Cerebellar nuclear complex (tissue), 1 donor: ENCODE measurements at places on chromosomes 2 and 18.

DNA sequence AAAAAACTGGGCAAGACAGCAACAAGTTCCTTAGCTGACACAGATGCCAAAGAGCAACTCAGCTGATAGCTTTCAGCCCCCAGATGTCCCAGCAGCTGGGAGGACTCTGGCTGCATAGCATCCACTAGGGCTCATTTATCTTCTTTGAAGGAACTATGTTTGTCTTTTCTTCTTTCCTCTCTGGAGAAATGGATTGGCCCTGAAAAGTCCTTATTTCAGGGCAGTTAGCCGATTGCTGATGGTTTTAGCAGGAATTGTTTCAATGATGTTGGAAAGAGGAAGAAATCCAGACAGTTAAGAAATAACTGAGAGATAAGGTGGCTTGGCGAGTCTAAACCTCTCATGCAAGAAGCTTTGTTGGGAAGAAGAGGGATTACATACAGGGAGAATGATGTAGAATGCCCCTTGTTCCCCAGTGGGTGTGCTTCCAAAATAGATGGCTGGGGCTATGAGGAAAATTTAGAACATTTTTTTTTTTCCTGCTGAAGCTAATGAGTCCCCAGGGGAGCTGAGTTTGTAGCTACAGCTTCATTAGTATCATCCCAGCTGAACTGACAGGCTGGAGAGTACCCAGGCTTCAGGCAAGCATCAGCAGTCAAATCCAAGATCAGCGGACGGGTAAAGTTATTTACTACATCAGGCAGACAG is 33.6 kb upstream of the SERPINE2 start:
- DNase-seq = no peak

DNA sequence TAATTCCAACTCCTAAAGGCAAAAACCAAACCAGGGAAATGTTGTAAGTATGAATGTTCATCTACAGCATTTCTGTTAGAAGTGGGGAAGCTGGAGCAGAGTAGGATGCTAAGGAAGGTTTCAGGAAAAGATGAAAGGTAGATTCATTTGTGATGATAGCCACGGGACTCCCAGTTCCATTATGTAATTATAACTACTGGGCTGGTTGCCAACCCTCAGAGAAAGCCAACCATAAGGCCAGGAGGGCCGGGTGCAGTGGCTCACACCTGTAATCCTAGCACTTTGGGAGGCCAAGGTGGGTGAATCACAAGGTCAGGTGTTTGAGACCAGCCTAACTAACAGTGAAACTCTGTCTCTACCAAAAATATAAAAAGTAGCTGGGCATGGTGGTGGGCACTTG is 288.9 kb upstream of the ETAA1 start:
- no peak for DNase-seq

DNA sequence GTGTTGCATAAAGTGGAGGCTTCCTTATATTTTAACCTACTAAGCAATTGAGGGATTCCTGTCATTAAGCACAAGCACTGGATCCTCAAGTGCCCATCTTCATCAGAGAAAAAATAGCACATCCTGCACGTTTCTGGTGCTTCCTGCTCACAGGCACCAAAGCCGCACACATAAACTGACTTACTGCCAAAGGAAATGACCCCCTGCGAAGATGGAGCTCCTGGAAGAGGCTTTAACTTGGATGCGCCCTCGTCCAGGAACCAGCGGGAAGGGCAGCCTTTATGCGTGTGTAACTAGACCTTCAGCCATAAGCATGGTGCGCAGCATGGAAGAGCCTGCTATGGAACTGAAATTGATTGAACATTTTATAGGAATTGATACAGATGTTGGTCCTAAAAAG is 188.7 kb downstream of the FTCDNL1 start:
- no peak for DNase-seq

DNA sequence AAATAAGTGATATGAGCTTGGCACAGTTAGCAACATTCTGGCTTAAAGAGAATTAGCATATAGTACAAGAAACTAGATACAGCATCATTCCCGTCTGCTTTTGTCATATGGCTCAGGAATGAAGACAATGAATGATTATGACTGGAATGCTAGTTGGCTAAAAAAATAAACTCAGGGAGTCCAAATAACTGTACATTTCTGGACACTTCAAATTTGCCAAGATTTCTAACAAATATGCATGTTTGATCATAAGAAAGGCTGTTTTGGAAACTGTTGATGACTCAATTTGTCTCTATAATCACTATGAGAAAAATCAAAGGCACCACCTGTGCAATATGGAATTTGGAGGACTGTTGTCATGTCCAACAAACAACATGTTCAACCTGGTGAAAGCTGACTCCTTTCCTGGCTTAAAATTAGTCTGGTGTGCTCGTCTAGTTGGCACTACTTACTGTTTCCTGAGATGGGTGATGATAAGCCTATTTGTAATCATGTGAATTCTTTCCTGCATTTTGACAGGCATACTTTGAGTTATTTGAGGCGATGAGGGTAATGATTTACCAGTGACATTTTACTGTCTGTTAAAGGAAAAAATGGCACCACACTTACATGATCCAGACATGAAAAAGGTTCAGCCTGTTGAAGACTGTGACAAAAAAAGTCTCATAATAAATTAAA is 133.9 kb upstream of the CDH20 start:
- DNase-seq = no peak

DNA sequence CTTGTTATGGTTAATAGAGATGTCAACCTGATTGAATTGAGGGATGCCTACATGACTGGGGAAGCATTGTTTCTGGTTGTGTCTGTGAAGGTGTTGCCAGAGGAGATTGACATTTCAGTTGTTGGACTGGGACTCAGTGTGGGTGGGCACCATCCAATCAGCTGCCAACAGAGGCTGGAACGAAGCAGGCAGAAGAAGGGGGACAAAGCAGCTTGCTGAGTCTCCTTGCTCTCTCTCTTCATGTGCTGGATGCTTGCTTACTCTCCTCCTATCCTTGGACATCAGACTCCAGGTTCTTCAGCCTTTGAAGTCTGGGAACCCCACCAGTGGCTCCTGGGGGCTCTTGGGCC is 22.2 kb upstream of the SMAD4 start:
- no peak for DNase-seq

GRCh38 chr2:223900531-223900930 is 44.6 kb downstream of the WDFY1 start:
- no peak for DNase-seq

- DNase-seq = peak; percentile 4
Measured at GRCh38 chr2:101253013-101253702, 472 bp downstream of the CNOT11 start.

GRCh38 chr2:98502556-98503335 is 58.1 kb downstream of the INPP4A start:
- no peak for DNase-seq

- no peak for DNase-seq
Measured at GRCh38 chr2:105598829-105599698, 145.6 kb upstream of the NCK2 start.

DNA sequence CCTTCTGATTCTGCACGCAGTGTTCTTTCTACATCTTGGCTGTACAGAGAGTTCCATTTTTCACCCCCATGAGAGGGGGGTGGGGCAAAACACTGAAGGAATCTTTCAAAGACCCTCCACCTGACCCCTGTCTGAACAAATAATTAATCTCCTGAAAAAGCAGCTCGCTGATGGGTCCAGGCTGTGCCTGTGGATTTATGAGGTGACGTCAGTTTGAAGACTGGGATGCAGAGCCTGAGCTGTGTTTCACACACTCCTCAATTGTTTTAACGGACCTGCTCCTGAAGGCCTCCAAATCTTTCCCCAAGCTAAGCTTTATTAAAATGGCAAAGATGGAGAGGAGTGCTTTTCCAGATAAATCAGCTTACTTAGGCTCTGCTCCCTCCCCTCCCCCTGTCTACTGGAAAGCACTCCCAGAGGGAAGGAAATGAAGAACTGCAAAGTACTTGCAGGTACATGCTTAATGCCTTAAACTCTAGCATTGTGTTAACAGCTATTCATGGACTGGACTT is 390.2 kb upstream of the TNP1 start:
- DNase-seq = no peak

DNA sequence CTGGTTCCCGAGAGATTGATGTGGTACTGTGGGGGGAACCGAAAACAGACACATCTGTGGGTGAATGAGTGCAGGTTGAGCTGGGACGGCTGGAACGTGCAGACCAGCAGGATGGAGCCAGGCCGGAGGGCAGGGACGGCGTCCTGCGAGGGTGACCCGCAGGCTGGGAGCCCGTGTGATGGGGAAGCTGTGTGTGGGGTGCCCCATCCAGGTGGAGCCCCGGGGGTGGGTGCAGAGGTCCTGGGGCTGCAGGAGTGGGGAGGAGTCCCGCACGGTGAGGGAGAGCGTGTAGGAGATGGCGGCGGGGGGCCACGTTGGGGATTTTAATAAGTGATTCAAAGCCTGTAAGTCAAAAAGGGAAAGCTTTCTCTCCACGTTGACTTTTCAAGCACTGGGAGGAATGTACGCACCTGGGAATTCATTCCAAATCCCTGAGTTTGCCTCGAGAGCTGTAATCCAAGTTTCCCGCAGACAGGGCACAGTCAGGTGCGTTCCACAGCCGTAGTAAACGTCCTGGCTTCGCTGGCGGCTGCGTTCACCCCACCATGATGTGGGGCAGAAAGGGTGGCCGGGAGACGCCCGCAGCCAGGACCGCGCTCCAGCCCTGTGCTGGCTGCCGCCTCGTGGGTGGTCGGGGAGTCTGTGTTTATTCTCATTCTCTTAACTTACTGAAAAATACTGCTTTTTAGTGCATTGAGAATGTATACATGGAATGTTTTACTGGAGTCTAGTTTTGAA is 54.0 kb downstream of the NFATC1 start:
- no peak for DNase-seq

GRCh38 chr18:62030091-62030985 is 137.5 kb upstream of the RNF152 start:
- DNase-seq = no peak

GRCh38 chr2:190159453-190159852 is 96.9 kb upstream of the MSTN start:
- no peak for DNase-seq

- DNase-seq = no peak
Measured at GRCh38 chr2:33160191-33160590, 213.4 kb downstream of the LTBP1 start.

DNA sequence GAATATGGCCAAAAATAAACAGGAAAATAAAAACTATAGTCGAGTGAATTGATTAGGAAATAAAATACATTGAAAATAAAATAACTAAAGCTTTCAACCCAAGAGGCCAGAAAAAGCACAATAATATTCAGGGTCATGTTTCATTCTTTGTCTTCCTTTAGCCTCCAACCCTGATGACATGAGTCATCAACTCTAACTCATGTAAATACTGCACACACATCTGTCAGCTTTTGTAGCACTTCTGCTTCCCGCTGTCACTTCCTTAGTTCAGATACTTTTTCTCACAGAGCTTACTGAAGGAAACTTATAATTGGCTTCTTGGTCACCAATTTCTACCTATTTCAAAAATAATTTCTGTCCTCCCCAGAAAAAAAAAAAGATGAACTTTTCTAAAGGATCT is 112.8 kb downstream of the UPP2 start:
- DNase-seq = no peak

GRCh38 chr2:68766376-68766845 is 31.8 kb downstream of the ARHGAP25 start:
- no peak for DNase-seq

GRCh38 chr2:9473985-9474360 is 378 bp upstream of the IAH1 start:
- no peak for DNase-seq

GRCh38 chr18:23832911-23833310 is 143.7 kb downstream of the LAMA3 start:
- DNase-seq = no peak

GRCh38 chr18:79521416-79522205 is 125.9 kb downstream of the NFATC1 start:
- no peak for DNase-seq

DNA sequence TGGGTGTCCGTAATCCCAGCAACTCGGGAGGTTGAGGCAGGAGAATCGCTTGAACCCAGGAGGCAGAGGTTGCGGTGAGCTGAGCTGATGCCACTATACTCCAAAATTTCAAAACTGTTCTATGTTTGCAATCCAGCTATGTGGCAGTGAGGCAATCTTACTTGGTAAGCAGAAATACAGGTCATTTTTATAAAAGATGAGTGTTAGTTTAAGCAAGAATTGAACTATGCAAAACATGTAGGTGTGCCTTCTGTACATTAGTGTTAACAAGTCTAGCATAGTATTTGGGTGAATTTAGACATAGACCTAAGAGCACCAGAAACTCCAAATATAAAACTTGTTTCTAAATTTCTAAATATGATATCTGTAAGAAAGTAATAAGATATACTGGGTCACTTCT is 7.2 kb downstream of the DSC1 start:
- DNase-seq = no peak

GRCh38 chr2:195331966-195332365 is 325.1 kb upstream of the SLC39A10 start:
- no peak for DNase-seq

DNA sequence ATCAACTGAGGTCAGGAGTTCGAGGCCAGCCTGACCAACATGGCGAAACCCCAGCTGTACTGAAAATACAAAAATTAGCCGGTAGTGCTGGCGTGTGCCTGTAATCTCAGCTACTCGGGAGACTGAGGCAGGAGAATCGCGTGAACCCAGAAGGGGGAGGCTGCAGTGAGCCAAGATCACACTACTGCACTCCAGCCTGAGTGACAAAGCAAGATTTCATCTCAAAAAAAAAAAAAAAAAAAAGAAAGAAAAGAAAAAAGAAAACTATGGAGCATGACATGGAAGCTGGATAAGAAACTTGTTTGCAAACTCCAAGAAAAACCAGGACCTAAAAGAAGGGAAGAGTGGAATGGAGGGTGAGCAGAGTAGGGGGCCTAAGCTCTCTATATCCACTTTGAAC is 1.9 kb upstream of the CHMP1B start:
- no peak for DNase-seq

DNA sequence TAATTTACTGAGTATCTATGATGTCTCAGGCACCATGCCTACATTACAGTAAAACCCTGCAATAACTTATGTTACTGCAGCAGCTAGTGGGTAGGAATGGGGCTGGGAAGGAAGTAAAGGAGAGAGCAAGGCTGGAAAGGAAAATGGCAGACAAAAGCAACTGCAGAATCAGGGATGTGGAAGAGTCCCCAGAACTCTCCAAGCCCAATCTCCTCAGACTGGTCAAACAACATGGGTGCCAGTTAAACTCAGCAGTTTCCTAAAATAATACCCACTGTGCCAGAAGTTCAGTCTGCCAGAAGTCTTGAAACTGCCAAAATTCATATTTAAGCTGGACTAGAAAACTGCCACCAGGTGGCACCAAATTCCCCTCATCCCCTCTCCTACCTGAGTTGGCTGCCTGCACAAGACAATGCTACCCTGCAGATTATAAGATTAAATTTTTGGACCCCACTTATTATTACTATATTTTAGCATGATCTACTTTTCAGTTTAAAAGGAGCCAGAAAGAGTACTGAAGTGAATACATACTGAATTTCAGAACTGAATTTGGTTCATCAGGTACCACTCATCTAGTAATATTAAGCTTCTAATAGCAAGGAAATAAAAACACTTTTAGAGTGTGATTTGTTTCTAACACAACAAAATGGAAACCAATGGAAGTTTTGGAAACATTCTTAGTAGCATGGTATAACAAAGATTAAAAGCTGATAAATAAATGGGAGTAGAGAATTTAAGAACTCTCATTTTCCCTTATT is 86.8 kb upstream of the DNER start:
- no peak for DNase-seq

GRCh38 chr18:59279722-59280121 is 6.5 kb upstream of the RAX start:
- no peak for DNase-seq
